ENCODE measurements at places on chromosomes 12 and 14. TPM values are rescaled to one million over a fixed set of nuclear protein-coding genes. Genes with fewer than 3 reads are reported as not detected.

The IQSEC3 gene
- 3.0 TPM for total RNA-seq

The ATP6V1D gene
- 47.7 TPM for total RNA-seq

The TAS2R19 gene
- 9.1 TPM for total RNA-seq

The MAP1LC3B2 gene
- 1.0 TPM for total RNA-seq

The GNB3 gene
- 13.7 TPM for total RNA-seq

The TGFB3 gene
- 405 TPM for total RNA-seq

The TSPAN19 gene
- total RNA-seq = not detected

The NGDN gene
- total RNA-seq = 30.8 TPM
